ENCODE measurements at places on chromosomes 1 and 21. TPM values are rescaled to one million over a fixed set of nuclear protein-coding genes. Genes with fewer than 3 reads are reported as not detected.

GRCh38 chr1:3071565-3072390, 2.8 kb downstream of the PRDM16 start:
- no peak for DNase-seq

DNA sequence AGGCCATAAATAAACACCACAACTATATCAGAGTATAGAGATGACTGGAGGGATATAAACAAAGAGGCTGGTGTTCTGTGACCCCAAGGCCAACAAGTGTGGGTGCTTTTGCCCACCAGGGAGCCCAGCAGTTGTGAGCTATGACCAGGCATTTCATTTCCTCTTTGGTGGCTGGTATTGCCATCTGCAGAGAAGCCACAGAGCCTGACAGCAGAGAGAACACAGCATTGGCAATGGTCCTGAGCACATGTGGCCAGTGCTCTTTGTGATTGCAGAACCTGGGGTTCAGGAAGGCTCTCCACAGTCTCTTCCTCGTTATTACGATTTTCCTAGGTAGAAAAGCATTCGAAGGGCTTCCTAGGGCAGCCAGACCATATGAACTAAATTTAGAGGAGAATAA, 112.3 kb downstream of the TM2D1 start:
- no peak for DNase-seq

DNA sequence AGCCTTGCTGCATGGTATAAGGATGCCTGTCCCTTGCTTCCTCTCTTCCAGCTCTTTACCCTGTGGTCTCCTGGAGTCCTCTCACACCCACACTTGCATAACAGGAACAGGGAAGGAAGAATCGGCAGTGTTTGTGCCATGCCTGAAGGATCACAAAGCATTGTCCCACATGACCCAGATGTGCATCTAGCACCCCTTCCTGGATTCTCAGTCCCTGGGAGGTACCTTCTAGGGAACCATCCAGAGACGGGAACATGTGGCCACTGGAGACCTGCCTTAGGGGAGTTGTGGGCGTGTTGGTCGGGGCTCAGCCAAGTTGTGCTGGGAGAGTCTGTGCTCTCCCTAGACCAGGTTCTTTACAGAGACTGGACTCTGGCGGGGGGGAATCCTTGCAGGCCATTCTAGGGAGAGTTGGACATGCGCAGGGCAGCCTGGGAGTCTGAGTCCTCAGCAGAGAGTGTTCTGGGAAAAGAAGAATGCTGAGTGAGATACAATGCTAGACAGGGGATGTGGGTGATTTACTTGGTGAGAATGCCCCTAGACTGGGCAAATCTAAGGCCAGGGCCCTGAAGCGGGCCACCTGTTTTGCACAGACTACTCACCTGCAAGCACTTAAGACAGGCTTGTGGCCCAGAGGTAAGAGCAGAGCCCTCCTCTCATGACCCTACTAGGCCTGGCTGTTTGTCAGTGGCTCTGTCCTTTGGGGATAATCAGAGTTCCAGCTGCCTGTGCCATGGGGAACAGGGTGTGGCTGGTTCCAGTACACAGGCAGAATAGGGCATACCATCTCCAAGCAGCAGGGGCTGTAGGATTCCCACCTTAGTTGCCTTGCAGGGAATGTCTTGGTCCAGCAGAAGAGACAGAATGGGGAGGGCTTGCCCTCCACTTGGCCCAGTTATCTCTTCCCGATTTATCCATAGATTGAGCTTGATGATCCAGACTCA, 89.8 kb downstream of the MAN1C1 start:
- no peak for DNase-seq

DNA sequence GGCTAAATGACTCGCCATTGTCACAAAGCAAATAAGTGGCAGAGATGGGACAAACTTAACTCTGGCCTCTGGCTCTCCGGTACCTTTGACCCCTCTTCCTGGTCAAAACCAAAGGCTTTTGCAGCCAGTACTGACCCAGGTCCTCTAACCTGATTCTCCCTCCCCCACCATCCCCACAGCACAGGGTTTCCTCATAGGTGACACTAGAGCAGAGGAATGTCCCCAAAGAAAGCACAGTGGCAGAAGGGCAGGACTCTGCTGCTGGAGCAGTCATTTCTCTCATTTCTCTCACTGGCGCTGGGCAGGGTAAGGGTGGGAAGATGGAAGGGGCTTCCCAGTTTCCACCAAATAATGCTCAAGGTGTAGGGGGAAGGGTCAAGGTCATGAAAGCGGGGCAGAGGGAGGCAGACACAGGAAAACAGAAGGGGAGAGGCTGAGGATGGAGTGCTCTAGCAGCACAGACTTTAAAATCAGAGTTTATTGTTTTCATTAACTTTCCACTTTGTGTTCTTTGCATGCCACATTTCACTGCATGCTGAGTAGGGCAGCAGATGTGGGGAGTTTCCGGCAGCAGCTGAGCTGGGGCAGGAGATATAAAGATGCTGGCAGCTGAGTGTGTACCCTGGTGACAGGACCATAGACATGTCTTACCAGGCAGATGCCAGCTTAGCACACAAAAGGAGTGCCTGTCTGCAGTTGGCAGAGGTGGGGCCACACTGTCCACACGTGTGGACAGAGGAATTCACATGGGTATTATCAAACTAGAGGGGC, 80.5 kb downstream of the FAM78B start:
- DNase-seq, result no peak

- no peak for DNase-seq
Measured at GRCh38 chr21:44334329-44335030, 4.7 kb downstream of the CFAP410 start.

- no peak for DNase-seq
Measured at GRCh38 chr1:94027721-94028515, 93.0 kb downstream of the ABCA4 start.

DNA sequence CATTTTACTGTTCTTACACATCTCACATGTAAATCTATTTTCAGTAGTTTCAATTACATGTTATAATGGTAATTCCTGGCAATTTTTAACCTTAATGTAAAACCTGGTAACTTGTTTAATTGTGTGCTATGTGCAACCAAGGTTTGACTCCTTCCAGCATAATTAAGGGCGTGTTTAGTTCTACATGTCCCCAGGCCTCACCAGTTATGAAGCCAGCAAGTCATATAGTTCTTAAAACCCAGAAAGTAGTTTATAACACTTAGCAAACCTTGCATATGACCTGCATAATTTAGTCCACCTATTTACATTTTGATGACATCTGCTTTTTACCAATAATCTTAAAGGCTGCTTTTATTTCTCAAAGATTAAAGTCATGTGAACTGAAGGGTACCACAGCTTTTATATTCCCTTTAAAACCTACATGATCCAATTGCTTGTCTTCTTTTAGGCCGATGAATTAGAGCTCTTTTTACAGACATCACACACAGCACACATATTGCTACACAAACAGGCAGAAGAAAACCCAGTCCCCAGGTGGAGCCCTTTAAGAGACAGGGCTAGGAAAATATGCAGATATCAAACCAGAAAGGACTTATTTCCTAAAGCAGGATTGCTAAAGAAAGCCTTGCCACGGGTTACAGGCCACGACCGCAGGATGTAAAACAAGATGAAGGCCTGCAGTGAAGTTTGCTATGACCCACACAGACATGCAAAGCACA, 23.2 kb upstream of the SYCP1 start:
- no peak for DNase-seq

DNA sequence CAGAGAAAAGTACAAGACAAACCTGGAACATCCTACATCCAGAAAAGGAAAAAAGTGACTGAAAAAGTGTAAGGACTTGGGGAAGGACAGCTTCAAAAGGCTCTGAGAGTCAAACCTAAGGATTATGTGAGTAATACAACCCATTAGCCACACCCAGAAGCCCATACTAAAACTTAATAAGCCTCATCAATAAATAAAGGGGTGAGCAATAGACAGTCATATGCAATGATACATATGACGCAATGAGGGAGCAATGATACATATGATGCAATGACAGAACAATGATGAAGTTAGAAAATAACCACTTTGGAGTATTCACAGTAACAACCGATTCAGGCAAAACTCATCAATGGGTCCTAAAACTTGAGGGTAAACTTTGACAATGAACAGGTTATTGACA, 50.1 kb downstream of the BRWD1 start:
- DNase-seq, result no peak

DNA sequence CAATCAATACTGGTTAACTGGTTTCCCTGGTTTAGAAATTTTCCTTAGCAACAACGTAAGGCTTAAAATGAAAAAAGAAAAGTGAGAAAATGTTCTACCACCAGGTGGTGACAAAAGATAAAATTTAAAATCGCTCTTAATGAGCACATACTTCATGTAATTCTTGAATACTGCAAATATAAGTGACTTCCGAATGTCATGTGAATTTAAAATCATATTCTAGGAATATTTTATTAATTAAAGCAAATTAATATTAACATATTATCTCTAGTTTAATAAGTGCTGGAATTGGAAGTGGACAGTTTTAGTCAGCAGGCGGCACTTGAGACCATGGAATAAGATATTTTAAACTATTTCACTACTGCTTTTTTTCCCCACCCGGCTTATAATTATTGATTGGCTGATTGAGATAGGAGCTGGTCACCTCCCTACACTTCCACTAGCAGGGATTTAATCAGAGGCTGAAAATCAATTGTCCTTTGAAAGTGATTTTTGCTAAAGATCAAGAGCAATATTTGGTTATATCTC, 5.0 kb upstream of the ADAMTS1 start:
- no peak for DNase-seq

- no peak for DNase-seq
Measured at GRCh38 chr1:65840683-65841082, 48.0 kb downstream of the PDE4B start.

DNA sequence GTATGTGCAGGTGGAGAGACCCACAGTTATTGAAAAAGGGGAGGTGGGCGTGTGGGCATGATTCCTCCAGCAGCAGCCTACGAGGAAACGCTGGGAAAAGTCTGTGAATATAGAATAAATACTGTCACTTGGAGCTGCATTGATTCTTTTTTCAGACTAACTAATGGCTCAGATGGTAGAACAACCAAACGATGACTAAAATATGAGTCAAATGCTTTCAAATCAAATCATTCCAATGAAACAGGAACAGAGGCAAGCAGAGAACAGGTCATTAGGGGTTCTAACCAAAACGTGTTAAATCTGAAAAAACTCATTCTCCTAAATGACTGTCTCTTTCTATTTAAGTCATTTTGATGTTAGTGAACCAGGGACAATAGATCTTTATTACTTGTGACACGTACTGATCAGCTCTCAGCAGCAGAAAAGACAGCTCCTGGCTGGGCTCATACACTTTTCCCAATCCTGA, 35.1 kb upstream of the SEC16B start:
- DNase-seq, result no peak

GRCh38 chr1:28112388-28113241, 24.2 kb upstream of the EYA3 start:
- no peak for DNase-seq

DNA sequence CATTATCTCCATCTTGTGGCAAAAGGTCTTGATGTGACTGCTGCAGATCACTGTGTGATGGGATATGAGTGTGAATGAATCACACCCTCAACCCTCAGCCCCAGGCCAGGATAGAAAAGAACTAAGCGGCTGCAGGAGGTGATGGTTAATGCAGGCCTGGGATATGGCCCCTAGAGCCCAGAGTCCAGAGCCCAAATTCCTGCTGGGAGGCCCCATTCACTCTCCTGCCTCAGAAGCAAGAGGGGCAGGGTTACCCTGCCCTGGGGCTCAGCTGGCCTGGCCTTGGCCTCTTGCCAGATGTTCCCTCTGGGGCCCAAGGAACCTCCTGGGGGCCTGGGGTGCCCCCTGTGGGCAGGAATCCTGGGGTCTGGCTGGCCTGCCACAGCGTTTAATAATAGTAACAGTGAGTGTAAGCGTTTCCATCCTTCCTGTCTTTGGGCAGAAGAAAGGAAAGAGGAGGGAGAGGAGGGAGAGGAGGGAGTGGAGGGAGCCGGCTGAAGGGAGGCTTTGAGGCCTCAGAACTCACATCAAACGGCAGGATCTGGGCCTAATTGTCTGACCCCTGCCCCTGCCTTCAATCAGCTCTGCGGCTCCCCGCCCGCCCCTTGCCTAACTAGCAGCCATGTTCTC, 26.2 kb downstream of the DMAP1 start:
- no peak for DNase-seq

- no peak for DNase-seq
Measured at GRCh38 chr1:72100771-72101170, 181.6 kb downstream of the NEGR1 start.

GRCh38 chr21:28229814-28230213, 762.9 kb downstream of the LTN1 start:
- DNase-seq, result no peak

- DNase-seq, result no peak
Measured at GRCh38 chr1:94773931-94774422, 46.2 kb upstream of the SLC44A3 start.

- peak; percentile 64 for DNase-seq
Measured at GRCh38 chr1:12617511-12617900, 504 bp downstream of the DHRS3 start.

DNA sequence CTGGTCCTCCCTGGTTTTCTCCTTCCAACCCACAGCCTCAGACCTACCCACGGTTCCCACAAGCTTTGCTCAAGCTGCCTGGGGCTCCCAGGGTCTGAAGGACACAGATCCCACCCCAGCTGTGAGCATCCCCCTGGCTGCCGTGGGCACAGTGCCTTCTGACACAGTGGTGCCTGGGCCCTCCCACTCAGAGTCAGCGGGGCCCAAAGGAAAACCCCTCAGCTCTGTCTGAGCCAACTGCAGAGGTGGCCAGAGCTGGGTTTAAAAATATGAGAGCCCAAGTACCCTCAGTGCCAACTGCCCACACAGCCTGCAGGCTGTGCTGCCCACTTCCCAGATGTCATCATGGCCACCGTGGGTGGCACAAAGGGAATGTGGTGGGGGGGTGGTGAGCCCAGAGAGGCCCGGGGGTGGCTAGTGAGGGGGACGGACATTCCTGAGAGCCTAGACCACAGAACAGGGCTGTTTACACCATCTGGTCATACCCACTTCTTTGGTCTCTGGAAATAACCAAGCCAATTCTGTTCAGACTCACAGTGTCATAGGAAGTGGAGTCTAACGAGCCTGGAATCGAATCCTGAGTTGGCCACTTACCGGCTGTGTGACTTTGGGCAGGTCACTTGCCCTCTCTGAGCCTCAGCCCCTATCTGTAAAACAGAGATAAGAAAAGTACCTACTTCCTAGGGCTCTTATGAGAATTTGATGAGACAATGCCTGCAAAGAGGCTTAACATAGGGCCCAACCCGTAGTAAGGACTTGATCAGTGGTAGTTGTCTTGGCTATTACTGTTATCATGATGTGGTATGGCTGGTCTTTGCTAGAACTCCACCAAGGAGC, 85.5 kb downstream of the CAMK2N1 start:
- no peak for DNase-seq

GRCh38 chr1:43402089-43402865, 12.6 kb downstream of the SZT2 start:
- no peak for DNase-seq

The CAMK1G gene
- not detected for total RNA-seq

The CFAP126 gene
- not detected for total RNA-seq

The PLXNA2 gene
- 2.0 TPM for total RNA-seq

The E2F2 gene
- 44.2 TPM for total RNA-seq

The CFH gene
- total RNA-seq, result 3.9 TPM

The ZSWIM5 gene
- total RNA-seq, result 1.9 TPM

The PGLYRP3 gene
- total RNA-seq, result not detected

The KIF14 gene
- 20.1 TPM for total RNA-seq

The SLC9C2 gene
- not detected for total RNA-seq

The H6PD gene
- 15.9 TPM for total RNA-seq

All from activated naive CD8-positive, alpha-beta T cell treated with anti-CD3 and anti-CD28 coated beads, Interleukin-2, amount 10 ng/mL, durations not matched to agents 7 days and 5 days (primary cell).